CD4-positive, alpha-beta T cell treated with Interleukin-15 for 4 hours (primary cell): ENCODE measurements at places on chromosomes 4 and X.

DNA sequence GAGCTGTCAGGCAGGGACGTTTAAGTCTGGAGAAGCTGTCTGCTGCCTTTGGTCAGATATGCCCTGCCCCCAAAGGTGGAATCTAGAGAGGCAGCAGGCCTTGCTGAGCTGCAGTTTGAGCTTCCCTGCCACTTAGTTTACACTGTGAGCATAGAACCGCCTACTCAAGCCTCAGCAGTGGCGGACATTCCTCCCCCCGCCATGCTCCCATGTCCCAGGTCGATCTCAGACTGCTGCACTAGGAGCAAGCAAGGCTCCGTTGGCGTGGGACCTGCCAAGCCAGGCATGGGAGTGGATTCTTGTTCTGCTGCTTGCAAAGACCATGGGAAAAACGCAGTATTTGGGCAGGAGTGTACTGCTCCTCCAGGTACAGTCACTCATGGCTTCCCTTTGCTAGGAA is 24.3 kb downstream of the PLK4 start:
- no peak for DNase-seq

DNA sequence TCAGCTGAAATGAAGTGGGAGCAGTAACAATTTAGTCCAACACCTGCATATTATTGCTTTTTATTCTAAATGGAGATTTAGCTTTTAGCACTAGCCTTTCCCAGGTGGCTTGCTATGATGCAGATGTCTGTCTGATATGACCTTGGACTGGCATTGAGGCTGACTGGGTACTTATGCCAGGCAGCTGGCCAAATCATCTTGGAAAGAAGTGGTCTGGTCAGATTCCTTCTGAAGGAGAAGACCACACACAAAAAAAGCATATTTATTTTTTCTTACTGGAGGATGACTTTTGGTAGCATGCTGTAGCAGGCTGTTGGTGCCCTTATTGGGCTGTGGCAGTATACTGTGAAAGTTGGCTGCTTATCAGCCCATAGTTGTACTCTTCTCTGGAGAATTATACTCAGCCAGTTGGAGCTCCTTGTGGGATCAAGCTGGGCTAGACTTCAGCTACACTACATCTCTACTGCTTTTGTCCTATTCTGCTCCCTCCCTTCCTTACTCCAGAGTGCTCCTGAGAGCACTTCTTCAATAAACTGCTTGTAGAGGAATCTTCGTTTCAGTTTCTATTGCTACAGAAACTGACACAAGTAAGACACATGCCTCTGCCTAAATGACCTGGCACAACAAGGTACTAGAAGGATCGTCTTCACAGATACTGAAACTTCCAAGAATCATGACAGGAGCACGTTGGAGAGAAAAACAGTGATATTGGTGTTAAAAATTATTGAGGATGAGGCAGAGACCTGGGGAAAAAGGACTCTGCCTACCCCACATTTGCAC is 196.8 kb upstream of the RPS6KA3 start:
- no peak for DNase-seq

- no peak for DNase-seq
Observed at GRCh38 chrX:72205706-72206105, 24.1 kb downstream of the PIN4 start.

DNA sequence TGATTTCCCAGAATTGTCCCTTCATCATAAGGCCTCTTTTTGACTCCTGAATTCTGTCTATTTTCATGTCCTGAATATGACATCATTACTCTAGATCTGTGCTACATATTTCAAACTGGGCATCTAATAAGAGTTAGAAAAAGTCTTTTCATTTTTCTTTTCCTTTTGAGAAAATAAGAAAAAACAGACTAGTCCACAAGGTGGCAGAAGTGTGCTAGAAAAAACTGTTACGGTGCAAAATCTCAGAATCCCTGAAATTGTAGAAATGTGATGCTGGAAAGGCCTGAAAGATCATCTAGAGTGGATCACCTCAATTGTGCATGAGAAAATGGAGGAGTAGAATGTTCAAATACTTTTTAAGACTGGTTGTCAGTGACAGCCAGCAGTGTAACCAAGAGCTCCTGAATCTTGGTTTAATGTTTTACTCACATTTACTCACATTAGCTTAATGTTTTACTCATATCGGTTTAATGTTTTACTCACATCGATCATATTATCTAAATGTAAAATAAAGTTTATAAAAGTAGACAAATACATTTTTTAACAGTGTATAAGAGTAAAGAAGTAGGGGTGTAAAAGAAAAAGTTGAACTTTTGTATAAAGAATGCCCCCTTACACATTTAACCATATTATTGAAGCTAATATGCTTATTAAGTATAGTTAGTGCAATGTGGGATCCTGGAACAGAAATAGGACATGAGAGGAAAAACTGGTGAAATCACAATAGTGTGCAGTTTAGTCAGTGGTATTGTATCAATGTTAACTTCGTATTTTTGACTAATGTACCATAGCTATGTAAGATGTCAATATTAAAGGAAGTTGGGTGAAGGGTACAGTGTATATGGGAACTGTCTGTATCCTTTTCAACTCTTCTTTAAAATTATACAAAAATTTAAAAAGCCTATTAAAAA is 15.2 kb downstream of the ASB11 start:
- no peak for DNase-seq

- peak; percentile 39 for DNase-seq
Observed at GRCh38 chr4:38857354-38858096, 908 bp upstream of the TLR6 start.

DNA sequence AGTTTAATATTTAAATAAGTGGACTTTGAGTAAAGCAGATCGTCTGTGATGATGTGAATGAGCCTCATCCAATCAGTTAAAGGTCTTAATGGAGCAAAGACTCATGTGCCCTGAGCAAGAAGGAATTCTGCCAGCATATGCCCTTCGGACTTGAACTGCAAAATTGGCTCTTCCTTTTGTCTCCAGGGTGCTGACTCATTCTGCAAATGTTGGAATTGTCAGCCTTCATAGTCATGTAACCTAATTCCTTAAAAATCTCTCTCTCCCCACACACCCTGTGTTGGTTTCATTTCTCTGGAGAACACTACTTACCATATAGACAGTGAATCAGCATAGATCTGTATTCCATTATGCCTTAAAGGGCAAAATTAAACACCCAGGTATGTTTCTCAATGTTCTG is 609.8 kb upstream of the GALNTL6 start:
- DNase-seq: no peak

DNA sequence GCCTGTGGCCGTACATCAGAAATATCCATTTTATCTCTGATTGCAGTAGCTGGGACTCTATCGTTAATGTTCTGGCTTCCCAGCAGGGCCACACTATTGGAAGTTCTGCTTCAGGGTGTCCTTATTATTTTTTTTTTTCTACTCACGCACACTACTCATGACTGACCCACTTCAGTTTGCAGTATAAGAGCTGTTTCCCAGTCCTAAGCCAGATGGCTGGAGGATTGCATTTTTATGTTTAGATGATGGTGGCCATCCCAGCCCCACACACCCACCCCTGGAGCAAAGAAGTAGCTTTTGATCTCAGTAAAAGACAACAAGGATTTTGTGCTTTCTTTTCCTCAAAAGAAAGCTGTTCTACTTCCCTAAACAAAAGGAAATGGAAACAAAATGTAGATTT is 557.0 kb upstream of the GALNTL6 start:
- no peak for DNase-seq
